Coronary artery (tissue), 2 donors: ENCODE measurements at places on chromosomes 4 and X.

DNA sequence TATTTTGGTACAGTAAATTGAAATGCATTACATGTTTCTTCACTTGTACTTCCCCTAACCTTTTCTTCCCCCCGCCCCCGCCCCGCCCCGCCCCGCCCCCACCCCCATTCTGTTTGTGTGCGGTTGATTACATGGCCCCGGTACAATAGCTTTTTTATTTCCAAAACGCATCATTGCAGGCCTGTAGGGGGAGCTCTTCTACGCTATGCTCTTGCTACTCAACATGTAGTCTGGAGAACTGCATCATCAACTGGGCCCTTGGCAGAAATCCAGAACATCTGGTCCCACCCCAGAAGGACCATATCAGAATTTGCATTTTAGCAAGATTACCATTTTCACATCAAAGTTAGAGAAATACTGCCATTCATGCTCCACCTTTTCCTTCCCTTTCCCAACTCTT lies 333.3 kb upstream of the DDX53 start:
- no peak for DNase-seq

GRCh38 chrX:139202742-139203420 lies 327.7 kb upstream of the F9 start:
- no peak for DNase-seq

- DNase-seq = no peak
Measured at GRCh38 chrX:106670631-106671030, 55.9 kb upstream of the RNF128 start.

DNA sequence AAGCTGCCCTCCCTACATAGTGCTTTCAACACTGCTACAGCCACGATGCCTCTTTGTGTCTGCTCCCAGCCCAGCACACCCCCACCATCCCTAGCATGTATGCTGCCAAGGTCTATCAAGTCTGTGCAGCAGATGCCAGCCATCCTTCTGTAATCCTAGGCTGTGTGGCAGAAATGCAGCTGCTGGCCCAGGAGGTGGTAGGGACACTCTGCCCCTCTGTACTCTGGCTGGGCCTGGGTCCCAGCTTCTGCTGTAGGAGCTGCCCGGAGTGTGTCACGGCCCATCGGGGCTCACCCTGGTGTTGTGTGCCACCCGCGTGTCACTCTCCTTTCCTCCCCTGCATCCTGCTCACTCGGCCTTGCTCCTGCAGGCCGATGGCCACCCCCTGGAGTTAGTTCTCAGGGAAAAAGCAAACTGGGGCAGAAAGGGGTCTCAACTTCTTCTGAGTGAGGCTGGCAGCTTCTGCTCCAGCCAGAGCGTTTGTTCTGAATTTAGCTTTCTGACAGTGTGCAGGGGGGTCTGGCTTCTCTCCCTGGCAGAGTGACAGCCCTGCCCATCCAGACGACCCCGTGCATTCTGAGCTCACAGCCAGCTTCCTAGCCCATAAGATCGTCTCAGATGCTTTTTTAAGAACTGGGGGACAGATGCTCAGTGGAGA lies 22.7 kb downstream of the PSAPL1 start:
- DNase-seq = peak; percentile 49

DNA sequence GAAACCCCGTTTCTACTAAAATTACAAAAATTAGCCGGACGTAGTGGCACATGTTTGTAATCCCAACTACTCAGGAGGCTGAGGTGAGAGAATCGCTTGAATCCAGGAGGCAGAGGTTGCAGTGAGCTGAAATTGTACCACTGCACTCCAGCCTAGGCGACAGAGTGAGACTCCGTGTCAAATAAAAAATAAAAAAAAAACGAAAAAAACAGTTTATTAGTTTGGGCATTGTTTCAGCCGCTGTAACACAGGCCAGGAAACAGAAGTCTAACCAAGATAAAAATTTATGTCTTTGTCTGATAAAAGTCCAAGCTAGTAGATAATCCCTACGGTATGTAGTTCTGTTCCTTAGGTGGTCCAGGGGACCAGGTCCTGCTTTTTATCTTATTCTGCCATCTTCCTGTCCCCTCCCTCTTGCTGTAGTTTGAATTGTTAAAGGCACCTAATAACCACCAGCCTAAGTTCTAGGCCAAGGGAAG lies 21.4 kb downstream of the USO1 start:
- no peak for DNase-seq

DNA sequence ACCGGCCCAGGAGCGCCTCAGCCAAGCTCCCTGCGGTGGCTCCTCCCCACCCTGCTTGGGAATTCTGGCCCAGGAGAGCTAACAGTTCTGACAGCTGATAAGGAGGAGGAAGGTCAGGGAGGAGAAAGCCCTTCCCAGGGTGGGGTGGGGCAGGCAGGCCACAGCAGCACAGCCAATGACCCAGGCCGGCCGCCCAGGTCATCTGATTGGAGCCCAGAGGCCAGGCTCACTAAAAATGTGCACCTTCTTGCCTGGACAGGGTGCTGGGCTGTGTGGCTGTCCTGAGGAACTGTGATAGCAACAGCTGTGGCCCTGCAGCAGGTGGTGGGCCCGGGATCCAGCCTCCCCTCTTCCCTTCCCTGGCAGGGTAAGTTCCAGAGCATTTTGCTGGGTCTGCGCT lies 17.2 kb upstream of the SH3TC1 start:
- DNase-seq = no peak

GRCh38 chr4:8053688-8054449 lies 104.7 kb downstream of the ABLIM2 start:
- DNase-seq = no peak

DNA sequence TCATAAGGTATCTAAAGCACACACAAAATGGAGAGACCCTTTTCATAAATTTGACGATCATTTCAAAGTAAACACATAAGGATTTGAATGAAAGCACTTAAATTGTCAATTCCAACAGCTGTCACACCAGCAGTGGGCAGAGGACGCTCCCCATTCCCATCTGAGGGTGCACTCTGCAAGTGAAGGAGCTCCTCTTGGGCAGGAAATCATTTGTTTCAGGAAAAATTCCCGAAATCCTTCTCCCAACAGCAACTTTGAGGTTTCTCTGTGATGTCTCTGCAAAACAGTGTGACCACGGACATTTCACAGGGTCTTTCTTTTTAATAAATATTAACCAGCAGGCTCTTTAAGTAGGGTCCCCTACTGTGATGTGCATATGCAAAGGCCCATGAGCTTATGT lies 111.0 kb downstream of the EPHA5 start:
- DNase-seq = no peak

GRCh38 chrX:122464341-122464740 lies 719.7 kb upstream of the GRIA3 start:
- DNase-seq = no peak

- no peak for DNase-seq
Measured at GRCh38 chr4:183333983-183334382, 11.8 kb upstream of the CLDN24 start.

DNA sequence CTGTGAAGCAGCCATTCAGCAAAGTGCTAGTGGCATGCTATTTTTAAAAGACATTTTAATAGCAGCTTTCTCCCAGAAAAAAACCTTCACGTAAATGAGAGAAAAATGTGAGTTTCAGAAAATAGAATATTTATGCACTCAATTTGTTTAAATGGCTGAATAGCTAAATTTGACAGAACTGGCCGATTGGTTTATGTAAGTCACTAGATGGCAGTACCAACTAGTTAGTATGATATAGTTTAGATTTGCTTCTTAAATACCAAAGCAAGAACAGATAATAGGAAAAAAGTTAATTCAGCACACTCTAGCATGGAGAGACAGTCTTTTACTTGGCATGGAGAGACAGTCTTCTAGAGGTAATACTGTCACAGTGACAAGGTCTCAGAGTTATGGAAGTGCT lies 250.1 kb downstream of the SNCA start:
- DNase-seq = no peak

DNA sequence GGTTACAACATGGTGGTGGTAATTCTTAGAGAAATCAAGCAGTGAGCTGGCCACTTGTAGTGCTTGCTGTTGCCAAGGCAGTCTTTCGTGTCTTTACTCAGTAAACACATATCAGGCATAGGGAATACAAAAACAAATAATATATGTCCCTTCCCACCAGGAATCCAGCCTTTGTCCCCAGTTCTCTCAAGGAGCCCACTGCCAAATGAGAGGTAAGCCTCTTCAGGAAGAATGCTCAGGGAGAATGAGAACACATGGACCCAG lies 421 bp upstream of the PLAC1 start:
- DNase-seq = no peak

DNA sequence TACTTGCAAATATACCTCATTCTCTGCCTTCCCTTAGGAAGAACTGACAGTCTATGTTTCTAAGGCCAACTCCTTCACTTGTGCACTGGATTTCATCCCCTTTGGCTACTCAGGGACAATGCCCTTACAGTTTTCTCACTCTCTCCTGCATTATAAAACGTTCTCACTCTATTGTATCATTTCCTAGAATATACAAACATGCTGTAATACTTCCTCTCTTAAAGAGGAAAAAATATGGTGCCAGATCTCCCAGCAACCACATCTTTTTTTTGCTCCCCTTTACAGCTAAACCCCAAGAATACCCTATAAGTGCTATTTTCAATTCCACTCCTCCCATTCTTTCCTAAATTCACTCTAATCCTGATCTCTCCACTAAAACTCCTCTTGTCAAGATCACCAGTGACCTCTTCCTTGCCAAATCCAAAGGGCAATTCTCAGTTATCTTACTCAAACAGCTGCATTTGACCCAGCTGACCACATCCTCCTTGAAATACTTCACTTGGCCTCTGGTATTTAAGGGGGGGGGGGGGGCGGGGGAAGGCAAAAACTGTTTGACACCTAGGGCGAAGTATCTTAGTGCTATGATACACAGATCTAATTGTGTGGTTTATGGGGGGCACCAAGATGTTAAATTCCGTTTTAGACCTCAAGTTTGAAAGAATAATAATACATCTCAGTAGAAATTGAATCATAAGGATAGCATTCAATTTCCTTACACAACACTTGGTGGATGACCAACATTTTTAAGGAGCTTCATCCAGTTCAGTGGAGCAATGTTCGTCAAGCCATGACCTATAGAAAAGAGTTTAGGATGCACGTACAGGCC lies 1.6 kb downstream of the RCHY1 start:
- no peak for DNase-seq

DNA sequence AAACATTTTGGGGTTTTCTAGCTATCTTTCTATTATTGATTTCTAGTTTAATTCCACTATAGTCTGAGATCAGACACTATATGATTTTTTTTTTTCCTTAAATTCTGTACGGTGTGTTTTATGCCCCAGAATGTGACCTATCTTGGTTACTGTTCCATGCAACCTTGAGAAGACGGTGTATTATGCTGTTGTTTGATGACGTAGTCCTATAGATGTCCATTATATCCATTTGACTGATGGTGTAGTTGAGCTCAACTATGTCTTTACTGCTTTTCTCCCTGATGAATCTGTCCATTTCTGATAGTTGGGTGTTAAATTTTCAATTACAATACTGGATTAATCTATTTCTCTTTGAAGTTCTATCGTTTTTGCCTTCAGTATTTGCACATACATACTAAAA lies 212.5 kb downstream of the NDST4 start:
- DNase-seq = no peak

DNA sequence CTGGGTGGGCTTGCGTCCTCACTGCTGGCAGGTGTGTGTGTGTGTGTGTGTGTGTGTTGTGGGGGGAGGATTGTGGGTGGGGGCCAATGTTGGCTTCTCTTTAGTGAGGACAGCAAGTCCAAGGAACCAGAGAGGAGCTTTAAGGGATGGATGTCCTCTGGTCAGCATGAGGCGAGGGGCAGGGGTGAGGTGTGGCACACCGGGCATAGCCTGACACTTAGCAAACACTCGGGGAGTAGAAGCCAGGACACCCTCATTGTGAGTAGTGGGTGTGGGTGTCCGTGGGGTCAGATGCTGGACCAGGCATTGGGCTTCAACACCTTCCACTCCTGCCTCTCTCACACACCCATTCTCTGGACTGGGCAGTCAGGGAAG lies 2.8 kb downstream of the SORCS2 start:
- DNase-seq = peak; percentile 69

DNA sequence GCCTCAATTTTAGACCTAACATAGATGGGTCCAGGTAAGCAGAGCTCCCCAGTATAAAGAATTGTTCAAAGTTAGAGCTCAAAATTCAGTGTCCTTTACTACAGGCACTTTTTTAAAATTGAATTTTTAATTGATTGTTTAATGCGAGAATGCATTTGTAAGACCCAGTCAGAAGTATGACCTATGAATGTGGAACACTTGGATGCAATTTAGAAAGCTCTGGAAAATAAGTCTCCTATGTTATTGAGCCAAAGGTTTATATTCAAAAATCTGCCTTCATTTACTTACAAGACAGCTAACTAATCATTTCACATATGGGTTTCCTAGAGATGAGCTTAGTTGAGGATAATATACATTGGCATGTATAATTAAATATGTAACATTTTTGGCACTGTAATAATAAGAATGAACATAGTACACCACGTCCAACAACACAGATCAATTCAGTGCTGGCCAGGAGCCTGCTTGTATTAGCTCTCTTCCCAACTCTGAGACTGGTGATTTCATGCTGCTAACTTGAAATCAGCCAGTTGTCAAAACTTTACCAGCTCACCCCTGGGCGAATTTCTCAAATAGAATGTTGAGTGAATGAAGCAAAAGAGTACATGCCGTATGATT lies 197.2 kb upstream of the NPY2R start:
- no peak for DNase-seq

- no peak for DNase-seq
Measured at GRCh38 chr4:20487446-20487845, 212.8 kb upstream of the PACRGL start.

DNA sequence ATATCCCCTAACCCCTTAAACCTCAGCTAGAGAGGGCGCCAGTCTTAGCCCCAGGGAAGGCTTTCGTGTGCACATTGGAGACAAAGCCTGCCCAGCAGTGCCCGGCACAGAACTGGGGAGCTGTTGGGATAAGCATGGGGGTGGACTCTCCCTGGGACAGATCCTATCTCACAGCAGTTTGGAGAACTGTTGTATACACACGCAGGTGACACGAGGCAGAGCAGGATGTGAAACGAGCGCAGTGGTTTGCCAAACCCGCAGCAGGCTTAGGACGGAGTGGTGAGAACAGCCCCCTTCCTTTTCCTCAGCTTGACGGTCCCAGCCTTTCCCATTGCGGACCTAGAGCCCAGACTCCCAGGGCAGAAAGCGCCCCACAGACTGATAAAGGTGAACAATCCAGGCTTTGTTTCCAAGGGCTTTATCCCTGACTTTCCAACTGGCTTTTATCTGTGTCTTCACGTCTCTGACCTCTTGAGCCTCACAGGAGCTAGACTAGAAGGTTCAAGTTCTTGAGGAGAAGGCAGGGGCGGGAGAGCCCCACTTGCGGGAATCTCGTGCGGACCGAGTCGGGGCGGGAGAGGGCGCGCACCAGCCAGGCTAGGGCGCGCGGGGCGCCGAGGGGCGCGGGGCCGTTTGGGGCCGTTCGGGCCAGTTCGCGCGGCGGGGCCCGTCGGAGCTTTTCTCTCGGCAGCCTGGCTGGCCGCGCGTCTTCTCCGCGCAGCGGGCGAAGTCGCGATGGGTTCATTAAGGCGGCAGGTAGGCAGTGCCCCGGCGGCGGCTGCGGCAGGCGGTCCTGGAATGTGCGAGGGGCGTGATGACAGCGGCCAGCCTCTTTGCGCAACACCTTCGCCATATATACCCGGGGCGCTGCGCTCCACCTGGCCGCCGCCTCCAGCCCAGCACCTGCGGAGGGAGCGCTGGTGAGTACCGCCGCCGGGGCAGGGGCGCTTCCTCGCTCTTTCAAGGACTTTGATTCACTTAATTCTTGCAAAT lies at the start of gene SLC34A2:
TSS of gene SLC34A2 (plus strand) at position 881 of the 993 bp plus-strand sequence. CDS start 6,650 bp downstream, outside the sequence.
- no peak for DNase-seq
